ENCODE measurements at places on chromosomes 6 and 20.

- DNase-seq = no peak
These were observed 2.1 kb upstream of the VSX1 start for GRCh38 chr20:25083773-25084625.

- DNase-seq = no peak
These were observed 69.0 kb upstream of the CD93 start for GRCh38 chr20:23155141-23155590.

- DNase-seq = no peak
These were observed 158.8 kb upstream of the ENPP5 start for GRCh38 chr6:46329568-46329967.

GRCh38 chr6:31140643-31141042 is 1.8 kb upstream of the PSORS1C2 start:
- DNase-seq = no peak

DNA sequence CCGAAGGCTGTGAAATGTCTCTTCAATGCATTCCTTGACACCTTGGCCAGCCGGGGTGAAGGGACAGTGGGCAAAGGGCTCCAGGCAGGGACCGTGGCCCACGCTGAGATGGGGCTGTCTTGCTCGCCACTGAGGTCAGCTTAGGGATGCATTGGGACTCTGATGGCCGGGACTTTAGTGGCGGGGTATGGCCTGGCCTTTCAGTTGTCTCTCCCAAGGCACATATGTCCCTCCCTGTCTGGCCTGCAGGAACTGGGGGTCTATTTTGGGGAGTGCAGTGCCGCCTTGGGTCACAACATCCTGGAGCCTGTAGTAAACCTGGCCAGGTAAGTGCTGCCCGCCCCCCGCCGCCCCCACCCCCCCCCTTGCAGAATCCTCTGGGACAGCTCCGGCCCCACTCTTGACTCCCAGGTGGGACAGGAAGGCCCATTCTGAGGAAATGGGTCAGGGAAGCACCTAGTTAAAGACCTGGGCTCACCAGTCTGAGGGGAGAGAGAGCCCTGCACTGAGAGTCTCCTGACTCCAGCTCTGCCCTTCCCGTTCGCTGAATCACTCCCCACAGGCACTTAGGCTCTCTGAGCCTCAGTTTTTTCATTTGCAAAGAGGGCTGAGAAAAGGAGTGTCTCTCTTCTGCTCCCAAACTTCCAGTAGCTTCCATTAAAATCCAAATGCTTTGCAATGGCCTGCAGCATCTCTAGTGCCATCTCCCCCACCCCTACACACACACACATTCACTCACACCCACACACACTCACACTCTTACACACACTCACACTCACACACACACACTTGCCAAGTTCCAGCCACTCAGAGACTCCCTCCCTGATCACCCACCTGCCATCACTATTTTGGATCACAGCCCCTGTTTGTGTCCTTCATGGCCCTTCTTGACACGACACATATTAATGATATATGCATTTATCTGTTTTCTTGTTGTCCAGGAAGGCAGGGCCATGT is 33.1 kb downstream of the RAB44 start:
- no peak for DNase-seq

DNA sequence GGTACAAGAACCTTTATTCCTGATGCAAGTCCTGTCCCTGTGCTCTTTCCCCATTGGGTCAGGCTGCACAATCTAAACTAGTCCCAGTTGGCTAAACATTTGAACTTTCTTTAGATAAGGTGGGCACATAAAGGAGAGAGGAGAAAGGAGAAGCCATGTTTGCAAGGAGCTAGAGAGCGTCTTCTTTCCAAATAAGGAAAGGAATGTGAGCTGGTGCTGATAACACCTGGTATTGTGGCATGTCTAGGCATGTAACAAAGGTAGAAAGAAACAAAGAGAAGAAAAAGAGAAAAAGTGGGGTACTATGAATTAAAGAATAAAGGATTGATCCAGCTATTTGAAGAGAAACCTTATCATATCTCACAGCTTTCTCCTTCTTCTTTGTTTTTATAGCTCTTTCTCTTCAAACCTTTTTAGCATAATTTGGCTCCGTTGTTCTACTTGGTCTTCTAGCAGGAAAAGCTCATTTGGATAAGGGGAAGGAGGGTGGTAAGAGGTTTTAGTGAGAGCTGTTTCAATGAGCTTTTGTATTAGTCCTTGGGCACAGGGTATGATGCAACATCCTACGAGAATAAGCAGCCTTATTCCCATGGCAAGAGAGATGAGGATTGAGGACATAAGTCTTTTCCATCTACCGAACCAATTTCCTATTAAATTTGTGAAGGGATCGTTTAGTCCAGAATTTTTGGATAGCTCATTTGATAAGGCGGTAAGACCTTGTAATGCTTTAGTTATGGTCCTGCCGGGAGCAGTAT is 415.5 kb upstream of the MAN1A1 start:
- no peak for DNase-seq

DNA sequence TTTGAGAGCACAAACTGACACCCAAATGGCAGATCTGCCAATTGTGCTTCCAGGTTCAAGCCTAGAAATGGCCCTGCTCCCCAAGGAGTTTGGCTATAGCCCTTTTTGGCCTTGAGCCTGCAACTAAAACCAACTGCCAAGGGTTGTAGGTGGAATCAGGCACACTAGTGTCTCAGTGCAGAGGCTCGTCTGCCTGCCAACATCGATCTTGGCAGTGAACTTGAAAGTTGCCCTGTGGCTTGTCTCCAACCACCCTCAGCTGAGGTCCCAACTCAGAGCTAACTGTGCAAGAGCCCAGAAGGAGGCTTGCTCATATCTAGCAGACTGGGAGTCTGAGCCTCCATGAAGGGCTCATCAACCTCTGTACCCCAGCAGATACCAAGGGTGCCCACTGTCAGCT is 92.7 kb upstream of the GLP1R start:
- DNase-seq = no peak

DNA sequence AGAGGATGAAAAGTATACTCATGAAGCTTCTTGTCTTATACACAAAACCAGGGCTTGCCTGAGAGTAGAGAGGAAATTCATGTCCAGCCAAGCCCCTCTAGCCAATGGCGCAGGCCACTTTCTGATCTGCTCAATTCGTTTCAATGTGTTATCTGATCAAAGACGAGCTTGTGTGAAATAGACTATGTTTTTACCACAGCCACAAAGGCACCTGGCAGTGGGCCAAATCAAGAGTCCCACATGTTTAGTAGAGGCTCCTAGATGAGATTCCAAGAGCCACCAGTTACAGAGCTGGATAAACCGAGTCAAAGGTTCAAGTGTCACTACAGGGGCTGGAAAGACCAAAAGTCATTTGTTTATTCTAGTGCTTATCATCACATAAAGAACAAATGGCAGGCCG is 34.9 kb downstream of the GPLD1 start:
- DNase-seq = no peak

DNA sequence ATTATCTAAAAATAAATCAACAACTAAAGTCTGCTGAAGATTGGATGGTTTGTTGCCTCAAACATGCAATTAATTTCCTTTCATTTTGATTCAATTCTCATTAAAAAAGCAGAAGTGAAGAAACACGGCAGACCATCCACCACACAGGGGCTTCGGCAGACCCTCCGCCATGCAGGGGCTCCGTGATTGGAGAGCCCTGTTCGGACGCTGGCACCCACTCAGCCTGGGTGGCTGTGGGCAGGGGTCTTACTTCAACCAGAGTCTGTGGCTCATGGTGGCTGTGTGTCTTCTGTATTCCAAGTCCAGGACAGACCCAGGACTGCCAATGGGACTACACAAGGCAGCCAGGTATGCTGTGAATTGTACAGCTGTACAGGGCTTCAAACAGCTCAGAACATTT is 86.9 kb upstream of the FRMD1 start:
- no peak for DNase-seq

GRCh38 chr20:31871618-31871954 is 1.2 kb downstream of the TTLL9 start:
- DNase-seq = no peak

DNA sequence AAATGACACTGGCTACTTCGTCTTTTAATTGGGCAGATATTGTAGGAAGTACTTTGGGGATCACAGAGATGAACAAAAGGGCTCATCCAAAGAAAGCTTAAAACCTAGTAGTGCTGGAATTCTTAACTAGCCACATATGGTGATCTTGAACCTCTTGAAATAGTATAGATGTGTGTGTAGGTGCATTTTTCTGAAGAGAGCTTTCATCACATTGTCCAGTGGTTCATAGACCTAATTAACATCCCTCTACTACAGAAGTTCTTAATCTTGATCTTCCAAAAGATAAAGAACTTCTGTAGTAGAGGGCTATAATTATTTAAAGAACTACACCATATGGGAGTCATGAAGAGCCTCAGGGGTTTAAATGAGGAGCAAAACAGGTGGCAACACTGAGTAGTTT is 2.3 kb upstream of the PRIM2 start:
- no peak for DNase-seq

DNA sequence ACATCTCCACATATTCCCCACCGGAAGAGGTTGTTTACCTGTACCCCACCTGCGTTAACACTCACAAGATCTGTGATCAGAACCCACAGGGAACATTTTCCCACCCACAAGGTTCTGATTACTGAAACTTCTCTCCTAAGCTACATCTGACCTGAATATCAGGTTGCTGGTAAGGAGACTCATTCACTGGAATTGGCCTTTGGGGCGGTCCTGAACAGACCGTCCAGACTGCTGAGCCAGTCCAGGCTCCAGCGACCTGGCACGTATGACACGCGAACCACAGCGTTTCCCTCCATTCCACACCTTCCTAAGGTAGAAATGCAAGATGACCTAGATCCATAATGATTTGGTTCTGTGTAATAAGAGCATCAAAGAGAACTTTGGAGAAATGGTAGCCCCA is 9.8 kb downstream of the VGLL2 start:
- no peak for DNase-seq

- no peak for DNase-seq
These were observed 594 bp downstream of the ARFGEF3 start for GRCh38 chr6:138162111-138162954.

DNA sequence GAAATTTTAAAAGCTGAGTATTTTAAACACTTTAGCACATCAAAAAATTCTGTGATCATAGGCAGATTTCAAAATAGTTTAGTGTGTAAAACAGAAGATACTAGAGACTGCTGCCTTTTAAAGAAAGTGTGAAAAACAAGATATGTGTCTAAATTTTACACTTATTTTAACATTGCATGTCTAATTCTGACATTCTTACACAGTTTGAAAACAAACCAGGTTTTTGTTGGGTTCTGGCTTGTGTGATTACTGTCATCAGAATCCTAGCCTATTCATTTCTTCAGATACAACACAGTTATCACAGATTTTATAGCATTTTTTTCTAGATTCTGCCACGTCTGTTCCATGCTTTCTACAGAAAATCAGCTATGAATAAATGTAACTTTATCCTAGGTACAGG is 257.1 kb downstream of the EYS start:
- no peak for DNase-seq

GRCh38 chr20:61599061-61599531 is 347.0 kb downstream of the CDH4 start:
- no peak for DNase-seq

- DNase-seq = peak; percentile 54
These were observed 523.0 kb upstream of the FLRT3 start for GRCh38 chr20:14860410-14860814.

DNA sequence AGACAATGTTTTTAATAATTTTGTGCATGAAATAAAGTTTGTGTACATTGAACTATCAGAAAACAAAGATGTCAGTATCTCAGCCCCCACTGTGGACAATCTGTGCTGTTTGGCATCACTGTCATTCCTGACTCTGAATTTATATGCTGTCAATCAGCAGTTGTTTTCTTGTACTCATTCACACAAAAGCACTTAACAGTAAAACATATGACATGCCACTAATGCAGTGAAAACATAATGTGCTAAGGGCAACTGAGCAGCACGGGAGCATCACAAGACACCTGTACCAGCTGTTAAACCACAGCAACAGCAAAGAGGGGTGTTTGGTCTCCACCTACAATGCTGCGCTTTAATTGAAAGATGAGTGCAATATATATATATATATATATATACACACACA is 647.8 kb upstream of the SLC35B3 start:
- DNase-seq = no peak
